ENCODE measurements at places on chromosomes 12 and 14. TPM values are rescaled to one million over a fixed set of nuclear protein-coding genes. Genes with fewer than 3 reads are reported as not detected.

DNA sequence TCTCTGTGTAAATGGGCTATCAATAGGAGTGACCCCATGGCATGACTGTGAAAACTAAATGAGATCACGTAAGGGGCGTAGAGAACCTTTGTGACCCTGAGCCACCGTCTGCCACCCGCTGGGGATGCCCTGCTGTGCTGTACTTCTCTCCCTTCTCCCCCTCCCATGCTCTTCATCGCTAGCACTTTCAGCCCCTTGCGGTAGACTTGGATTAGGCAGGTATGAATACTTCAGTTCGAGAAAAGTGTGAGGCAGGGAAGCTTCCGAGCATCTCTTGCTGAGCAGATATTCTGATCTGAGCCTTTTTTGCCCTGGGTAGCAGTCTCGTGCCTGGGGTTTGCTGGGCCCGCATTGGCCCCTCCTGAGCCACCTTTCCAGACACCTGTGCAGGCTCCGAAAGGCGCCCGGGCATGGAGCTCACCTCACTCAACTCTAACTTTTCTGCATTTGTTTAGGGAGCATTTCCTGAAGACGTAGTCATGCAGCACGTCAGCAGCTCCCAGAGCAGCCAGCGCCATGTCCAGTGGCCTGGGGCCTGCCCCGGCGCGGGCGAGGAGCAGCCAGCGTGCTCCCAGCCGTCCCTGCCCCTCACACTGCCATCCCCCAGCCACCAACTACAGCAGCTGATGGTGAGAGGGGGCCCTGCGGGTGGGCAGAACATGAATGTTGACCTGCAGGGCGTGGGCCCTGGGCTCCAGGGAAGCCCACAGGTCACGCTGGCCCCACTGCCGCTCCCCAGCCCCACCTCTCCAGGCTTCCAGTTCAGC is 40.4 kb downstream of the DDX51 start:
- H3K4me3 ChIP-seq, result no peak overlapping the region
- no peak overlapping the region for H3K27ac ChIP-seq
- H3K27me3 ChIP-seq, result no peaks in the 10 kb centered on the region
- H3K36me3 ChIP-seq, result peaks cover 5% of the 10 kb centered on the region

DNA sequence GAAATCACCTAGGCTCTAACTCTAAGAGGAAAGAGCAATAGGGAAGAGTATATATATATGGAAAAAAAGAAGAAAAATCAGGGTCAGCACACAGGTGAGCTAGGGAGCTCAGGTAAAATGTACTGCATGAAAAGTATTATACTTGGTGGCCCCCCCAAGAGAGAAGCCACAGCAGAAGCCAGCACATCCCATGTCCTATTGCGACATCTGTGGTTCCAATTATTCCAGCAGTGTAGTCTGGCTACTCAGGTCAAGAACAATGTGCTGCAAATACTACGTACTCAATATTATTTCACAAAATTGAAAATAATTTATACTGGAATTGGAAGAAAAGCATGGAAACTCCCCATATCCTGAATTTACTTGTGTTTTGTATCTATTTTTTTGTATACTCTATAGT is 85.5 kb downstream of the CEP83 start:
- H3K4me3 ChIP-seq, result no peak overlapping the region
- peaks cover 33% of the 10 kb centered on the region for H3K36me3 ChIP-seq
- H3K27me3 ChIP-seq, result no peaks in the 10 kb centered on the region
- peaks cover 1% of the 10 kb centered on the region for H3K4me1 ChIP-seq
- no peak overlapping the region for H3K27ac ChIP-seq
- no peak for DNase-seq

SLC6A15 gene
- total RNA-seq, result not detected

FOXN4 gene
- not detected for total RNA-seq
